ENCODE measurements at places on chromosomes 12 and 14.

GRCh38 chr14:68822132-68822651, 29.3 kb upstream of the ZFP36L1 start:
- DNase-seq, result no peak

DNA sequence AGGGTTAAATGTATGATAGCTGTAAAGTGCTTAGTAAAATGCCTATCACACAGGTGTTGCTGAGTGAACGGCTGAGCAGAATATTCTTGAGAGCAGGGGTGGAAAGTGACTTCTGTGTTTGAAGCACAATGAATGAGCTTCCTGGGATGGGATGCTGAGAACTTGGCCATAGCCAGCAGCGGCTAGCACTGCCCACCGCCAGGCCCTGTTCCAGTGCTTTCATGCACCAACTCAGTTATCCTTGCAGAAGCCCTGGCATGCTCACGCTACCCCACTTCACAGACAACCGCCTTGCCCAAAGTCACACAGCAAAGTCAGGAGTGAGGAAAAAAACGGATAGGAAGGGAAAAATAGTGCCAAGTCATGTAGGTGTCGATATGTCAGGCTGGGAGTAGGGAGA, 10.9 kb downstream of the DYNC1H1 start:
- no peak for DNase-seq

DNA sequence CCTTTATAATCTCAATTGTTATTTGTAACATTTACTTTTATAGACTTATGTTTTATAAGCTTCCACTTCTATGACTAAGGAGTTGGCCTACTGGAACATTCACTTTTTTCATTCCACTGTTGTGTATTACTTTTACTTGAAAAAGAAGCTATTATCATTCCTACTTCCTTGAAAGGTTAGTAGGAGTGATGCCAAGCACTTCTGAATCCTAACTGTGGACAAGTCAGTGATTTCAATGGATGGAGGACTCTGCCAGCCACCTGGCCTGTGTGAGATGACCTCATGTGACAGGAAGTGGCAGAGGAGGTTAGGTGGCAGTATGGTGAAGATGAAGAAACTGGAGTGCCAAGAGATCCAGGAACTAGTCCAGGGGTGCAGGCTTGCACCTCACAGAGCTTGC, 46.0 kb downstream of the TECPR2 start:
- DNase-seq, result no peak

DNA sequence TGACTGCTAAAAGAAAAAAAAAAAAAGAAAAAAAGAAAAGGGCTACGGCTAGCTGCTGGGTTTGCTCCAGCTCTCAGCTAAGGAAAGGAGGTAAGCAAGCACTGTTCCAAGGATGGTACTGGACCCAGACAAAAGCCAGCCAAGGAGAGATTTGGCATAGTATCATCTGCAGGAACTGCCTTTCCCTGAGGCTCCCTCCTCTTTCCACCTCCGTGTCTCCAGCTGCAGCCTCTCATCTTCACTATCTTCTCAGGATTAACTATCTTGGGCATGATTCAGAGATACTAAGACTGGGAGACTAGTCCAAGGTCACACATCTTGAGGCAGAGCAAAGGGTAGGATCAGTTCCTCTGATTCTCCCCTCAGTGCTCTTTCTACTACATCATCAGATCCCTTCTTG, 6.0 kb downstream of the KITLG start:
- DNase-seq, result no peak

GRCh38 chr14:48331421-48331820, 656.0 kb upstream of the MDGA2 start:
- no peak for DNase-seq

Measured in stimulated activated CD8-positive, alpha-beta memory T cell treated with anti-CD3 and anti-CD28 coated beads, Interleukin-2, amount 100 ng/mL, for 48 hours (primary cell).